ENCODE measurements at places on chromosomes 4 and X. TPM values are rescaled to one million over a fixed set of nuclear protein-coding genes. Genes with fewer than 3 reads are reported as not detected.

NOCT gene
- 5.7 TPM for total RNA-seq

WAS gene
- total RNA-seq, result 0.37 TPM

TMEM31 gene
- not detected for total RNA-seq

NLGN3 gene
- total RNA-seq, result 10.0 TPM

GPR34 gene
- not detected for total RNA-seq

AREG gene
- total RNA-seq, result not detected

ANKRD50 gene
- total RNA-seq, result 47.5 TPM

AMTN gene
- not detected for total RNA-seq

RPS6KA6 gene
- total RNA-seq, result 20.0 TPM

DNA sequence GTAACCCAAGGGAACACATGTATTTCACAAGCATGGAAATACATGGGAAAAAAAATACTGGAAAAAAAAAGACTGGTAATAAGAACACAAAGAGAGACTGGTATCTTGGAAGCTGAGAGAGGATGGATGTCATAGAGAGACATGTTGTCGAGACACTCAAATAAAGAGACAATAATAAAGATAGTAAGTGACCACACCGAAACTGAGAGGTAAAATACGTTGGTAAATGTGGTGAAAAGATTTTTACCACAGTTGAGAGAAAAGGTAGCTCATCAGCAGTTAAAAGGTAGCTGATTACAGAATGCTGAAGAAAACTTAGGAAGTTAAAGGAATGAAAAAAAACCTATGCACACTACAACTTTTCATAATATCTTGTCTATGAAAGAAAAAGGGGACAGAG, 81.1 kb downstream of the ARAP2 start:
- no peak for DNase-seq

- DNase-seq, result peak; percentile 46
These were observed 13.2 kb upstream of the S100P start for GRCh38 chr4:6680372-6681034.

DNA sequence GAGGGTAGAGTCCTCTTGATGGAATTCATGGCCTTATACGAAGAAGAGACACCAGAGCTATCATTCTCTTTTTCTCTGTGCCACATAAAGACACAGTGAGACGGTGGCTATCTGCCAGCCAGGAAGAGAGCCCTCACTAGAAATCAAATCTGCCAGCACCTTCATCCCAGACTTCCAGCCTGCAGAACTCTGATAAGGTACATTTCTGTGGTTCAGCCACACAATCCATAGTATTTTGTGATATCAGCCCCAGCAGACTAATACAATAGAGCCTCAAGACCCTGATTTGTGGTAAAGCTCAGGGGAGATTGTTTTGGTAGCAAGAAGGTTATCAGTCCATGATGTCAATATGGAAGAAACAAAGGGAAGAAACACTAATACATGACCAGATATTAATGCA, 1213.2 kb downstream of the NLGN4X start:
- DNase-seq, result no peak

DNA sequence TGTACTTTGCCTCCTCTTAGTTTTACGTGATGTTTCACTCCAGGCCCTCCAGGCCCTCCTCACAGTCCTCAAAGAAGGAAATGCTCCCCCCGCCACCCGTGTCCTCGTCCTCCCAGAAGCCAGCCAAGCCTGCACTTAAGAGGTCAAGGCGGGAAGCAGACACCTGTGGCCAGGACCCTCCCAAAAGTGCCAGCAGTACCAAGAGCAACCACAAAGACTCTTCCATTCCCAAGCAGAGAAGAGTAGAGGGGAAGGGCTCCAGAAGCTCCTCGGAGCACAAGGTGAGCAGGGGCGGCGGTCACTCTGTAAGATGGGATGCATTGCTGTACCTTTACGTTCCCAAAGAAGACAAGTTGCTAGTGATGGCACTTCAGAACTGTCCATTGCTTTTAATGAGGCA, 94.4 kb downstream of the KLHL8 start:
- no peak for DNase-seq

- DNase-seq, result no peak
These were observed 154.2 kb upstream of the FAM9B start for GRCh38 chrX:9188117-9188516.

DNA sequence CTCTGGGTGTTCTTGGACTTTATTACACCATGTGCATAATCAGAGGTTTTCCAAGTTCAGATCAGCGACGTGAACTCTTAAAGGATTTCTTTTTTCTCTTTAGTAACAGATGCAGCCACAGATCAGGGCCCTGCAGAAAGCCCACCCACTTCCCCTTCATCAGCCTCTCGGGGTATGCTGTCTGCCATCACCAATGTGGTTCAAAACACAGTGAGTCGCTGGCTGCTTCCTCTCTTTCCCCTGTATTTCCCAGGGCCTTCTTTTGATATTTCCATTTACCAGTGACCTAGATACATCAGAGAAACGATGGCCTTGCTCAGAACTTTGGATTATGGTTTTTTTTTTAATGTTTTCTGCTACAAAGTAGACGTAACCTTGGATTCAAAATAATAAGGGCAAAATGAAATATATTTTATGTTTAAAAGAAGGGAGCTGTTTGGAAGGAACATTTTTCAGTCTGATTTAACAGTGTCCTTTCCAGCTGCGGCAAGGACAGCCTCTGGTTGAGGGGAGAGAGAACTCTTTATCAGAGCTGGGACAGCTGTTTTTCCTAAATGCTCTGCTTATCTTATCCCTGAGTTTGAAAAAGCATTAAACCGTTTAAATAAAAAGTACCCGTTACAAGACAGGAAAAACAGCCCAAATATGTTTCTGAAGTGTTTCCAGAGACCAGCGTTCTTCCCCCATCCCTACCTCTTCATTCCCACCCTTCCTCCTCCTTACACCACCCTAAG, 38.2 kb downstream of the FAM114A1 start:
- no peak for DNase-seq

DNA sequence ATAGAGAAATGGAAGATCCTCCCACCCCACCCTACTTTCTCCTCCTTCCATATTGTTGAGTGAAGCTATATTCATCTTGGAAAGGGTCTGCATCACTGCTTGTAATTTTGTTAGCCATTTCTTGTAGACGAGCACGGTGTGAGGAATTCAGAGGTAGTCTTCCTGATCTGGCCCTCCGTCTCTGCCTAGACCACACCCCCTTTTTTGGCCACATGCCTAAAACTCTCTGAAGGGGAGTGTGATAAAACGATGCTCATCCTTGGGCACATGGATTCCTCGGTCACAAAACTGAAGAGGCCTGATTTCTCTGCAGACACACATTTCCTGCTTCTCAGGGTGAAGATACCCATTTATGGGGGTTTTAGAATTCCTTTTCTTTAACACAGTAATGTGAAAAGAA, 182.8 kb downstream of the LARP7 start:
- no peak for DNase-seq

GRCh38 chr4:76974150-76974549, 24.6 kb downstream of the SEPTIN11 start:
- DNase-seq, result no peak

DNA sequence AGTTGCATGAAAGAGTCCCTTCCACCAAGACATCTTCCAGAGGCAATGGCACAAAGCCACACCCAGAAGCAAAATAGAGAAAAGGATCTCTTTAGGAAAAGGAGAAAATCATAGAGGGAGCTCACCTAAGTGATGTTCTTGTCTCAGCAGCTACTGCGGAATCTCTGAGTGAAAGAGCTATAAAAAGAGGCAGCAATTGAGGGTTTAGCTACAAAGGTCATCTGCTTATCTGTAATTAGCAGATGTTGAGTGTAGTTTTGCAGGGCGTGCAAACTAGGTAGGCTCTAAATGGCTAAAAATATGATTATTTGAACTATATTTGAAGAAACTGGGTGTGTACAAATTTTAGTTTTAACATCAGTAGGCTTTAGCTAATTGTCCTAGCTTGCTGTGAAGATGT, 276.0 kb downstream of the HS3ST1 start:
- DNase-seq, result no peak

DNA sequence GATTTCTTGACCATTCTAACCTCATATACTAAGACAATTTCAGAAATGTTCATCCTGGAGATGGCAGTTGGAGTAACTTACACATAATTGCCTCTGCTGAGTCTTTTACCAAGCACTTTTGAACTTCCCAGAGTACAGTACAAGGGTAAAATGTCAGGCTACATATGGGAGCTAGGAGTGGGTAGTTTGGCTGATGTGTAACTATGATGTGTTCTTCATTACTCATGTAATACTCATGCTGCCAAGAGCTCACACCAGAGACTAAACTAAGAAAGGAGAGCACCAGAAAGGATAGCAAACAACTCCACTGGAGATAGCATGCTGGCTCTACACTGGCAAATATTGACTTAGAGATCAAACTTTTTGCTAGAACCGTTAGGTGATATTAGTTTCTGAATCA, 194.0 kb downstream of the PDGFRA start:
- DNase-seq, result no peak

GRCh38 chr4:184399512-184399908, 74.8 kb downstream of the IRF2 start:
- no peak for DNase-seq

GRCh38 chrX:133604801-133605200, 189.5 kb upstream of the GPC4 start:
- no peak for DNase-seq

- no peak for DNase-seq
These were observed 46.3 kb upstream of the ADGRG2 start for GRCh38 chrX:19168609-19169008.

DNA sequence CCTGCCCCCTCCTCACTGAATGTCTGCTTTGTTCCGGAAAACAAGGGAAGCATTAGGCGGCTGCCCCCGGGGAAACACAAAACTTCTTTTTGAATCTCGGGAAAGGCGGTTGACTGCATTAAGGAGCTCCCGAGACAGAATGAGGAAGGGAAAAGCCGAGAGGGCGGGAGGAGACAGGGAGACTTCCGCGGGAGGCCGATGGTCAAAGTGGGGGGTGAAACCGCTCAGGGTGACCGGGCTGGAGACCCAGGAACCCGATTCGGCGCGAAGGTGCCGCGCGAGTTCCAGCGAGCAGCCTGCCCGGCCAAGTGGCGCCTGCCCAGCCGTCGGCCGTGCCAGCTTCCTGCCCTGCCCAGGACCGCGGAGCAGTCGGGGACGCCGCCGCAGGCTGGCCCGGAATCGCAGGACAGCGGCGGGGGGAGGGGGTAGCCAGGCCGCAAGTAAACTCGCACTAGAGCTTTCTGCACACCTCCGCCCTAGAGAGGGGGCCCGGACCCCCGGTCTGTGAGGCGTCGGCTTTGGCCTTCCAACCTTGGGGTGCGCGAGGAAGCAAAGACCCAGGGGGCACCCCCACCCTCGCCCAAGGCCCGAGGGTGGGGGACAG, 55.1 kb upstream of the BCOR start:
- DNase-seq, result peak; percentile 62

GRCh38 chrX:140524556-140524955, 19.7 kb upstream of the SOX3 start:
- DNase-seq, result no peak

GRCh38 chr4:185143601-185143969, 519 bp downstream of the SLC25A4 start:
- DNase-seq, result no peak

DNA sequence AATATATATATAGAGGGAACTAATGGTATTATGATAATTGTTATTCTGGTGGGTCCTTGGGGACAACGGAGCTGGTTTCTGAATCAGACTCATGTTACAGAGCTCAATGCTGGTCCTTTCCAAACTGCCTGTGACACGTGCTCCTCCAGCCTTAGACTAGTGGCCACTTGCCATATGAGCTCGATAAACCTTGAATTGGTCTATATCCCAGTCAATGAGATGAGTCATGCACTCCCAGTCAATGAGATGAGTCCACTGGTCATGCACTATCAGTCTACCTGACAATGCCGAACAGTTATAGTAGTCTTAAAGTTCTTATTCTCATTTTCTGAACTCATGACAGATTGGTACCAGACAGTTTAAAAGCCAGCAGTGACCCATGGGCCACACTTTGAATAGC, 325.2 kb downstream of the LDB2 start:
- DNase-seq, result no peak

DNA sequence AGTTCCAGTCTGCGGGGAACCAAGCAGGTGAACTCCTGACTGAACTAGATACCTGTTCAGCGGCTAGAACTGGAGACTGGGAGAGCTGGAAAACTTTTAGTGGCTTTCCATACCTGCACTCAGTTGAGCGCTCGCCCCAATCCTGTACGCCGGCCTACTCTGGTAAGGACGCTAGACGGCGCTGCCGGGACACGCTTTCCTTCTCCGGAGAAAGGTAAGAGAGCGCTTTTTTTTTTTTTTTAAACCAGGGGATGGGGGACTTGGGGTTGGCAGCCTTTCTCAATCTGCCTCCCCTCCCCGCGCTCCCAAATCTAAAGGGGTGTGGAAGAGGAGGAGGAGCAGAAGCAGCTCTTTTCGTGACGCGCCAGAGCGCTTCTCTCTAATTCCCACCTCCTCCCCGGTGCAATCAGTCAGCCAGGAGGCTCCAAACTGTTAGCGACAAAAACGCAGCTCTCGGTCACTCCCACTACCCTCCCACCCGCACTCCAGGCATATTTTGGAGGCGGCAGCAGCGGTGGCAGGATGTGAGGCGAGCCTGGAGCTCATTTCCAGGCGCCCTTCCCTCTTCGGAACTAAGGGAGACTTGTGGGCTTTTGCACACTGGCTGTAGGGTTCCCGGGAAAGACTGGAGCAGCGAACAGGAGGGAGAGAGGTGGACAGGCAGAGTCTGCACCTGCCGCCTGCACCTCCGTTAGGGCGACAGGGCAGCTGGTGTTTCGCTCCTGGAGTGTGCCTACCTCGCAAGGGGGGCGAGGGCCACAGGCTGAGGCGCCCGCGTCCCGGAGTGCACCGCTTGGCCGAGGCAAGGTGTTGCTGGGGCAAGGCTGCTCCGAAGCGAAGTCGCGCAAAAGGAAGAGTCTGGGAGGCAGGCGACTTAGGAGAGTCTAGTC, at the start of gene IL1RAPL2:
Gene IL1RAPL2, plus strand, starts transcription at position 409 of the 890 bp plus-strand sequence.
- peak; percentile 83 for DNase-seq

- DNase-seq, result no peak
These were observed 87.6 kb upstream of the VCX3B start for GRCh38 chrX:8377041-8377440.

GRCh38 chrX:118742176-118742575, 14.8 kb downstream of the IL13RA1 start:
- no peak for DNase-seq

DNA sequence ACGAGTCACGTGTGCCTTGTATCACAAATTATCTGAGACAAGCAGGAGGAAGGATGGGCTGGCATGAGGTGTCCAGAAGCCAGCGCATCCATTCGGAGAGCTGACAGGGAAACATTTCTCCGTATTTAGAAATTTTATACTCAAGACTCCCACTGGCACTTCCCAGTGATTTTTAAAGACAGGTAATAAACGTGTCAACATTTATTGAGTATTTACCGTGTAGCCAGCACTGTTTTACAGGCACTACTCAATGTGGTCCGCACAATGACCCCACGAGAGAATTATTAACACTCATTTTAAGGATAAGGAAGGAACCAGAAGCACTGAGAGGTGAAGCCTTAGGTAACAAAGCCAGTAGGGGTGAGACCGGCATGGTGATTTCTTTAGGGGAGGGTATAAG, 23.2 kb downstream of the GEMIN8 start:
- no peak for DNase-seq

- DNase-seq, result no peak
These were observed 58.6 kb upstream of the DCTD start for GRCh38 chr4:182975806-182976205.

- peak; percentile 16 for DNase-seq
These were observed 56.1 kb downstream of the TRIML2 start for GRCh38 chr4:188053302-188053701.
